ENCODE measurements at places on chromosomes 6 and 20.

GRCh38 chr20:20785226-20785625, 72.8 kb upstream of the RALGAPA2 start:
- no peak for DNase-seq

DNA sequence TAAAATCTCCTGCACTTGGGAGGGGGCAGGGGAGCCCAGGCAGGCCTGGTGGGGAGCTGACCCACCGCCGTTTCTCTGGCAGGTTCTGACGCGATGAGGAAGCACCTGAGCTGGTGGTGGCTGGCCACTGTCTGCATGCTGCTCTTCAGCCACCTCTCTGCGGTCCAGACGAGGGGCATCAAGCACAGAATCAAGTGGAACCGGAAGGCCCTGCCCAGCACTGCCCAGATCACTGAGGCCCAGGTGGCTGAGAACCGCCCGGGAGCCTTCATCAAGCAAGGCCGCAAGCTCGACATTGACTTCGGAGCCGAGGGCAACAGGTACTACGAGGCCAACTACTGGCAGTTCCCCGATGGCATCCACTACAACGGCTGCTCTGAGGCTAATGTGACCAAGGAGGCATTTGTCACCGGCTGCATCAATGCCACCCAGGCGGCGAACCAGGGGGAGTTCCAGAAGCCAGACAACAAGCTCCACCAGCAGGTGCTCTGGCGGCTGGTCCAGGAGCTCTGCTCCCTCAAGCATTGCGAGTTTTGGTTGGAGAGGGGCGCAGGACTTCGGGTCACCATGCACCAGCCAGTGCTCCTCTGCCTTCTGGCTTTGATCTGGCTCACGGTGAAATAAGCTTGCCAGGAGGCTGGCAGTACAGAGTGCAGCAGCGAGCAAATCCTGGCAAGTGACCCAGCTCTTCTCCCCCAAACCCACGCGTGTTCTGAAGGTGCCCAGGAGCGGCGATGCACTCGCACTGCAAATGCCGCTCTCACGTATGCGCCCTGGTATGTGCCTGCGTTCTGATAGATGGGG, 3.0 kb downstream of the PRND start:
- no peak for DNase-seq

GRCh38 chr20:38939686-38940085, 13.5 kb downstream of the FAM83D start:
- DNase-seq: no peak

DNA sequence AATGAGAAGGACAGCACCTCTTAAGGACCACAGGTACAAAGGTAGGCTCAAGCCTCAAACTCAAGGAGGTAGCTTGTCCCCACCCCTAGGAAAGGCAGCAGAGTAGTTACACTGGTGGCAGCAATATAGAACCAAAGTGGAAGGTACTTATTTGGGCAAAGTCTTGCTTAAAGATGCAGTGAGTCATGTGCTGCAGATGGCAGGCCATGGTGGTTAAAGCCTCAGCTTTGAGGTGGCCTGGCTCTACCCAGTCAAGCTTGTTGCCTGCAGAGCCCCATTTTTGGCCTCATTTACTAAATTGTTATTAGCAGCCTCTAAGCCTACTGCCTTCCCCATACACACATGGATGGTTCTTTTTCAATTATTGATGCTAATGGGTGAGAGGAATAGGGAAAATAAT, 146.0 kb downstream of the ELOVL4 start:
- DNase-seq: no peak

DNA sequence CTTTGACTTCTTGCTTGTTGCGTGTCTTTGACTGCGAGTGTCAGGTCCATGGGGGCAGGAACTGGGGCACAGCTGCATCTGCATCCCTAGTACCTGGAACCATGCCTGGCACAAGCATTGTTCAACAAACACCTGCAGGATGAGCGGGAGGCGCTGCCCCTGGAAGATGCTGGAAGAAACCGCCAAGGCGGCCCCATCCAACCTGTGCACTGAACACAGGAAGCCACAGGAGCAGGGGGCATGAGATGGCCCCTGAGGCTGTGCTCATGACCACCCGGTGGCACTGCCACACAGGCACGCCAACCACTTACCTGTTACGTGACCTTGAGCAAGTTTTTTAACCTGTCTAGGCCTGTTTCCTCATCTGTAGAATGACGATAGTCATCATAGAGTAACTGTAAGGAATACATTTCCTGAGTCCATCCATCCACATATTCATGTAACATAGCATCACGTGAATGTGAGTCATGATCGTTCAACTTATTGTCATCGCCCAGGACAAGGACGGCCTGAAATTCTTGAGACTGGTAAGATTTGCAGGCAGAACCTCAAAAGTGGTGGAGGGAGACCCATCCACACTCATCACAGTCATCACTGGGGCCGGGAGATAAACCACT, 374.2 kb downstream of the PREX1 start:
- DNase-seq: no peak

GRCh38 chr20:64044484-64045247, 4.8 kb downstream of the SOX18 start:
- no peak for DNase-seq

GRCh38 chr6:157203312-157203744, 120.0 kb downstream of the TMEM242 start:
- no peak for DNase-seq
